ENCODE measurements at places on chromosomes 7 and 10. TPM values are rescaled to one million over a fixed set of nuclear protein-coding genes. Genes with fewer than 3 reads are reported as not detected.

Gene TUBB8
- 0.21 TPM for total RNA-seq

Gene RSPH10B2
- total RNA-seq, result 0.21 TPM

Gene ZNF425
- 0.10 TPM for total RNA-seq

Gene ZNF239
- 0.31 TPM for total RNA-seq

Gene FKBP6
- not detected for total RNA-seq

Gene FEZF1
- total RNA-seq, result not detected

Gene SYCE1
- not detected for total RNA-seq

Gene ADAP1
- total RNA-seq, result 24.3 TPM

Gene EVX1
- total RNA-seq, result not detected

Gene USP6NL
- 14.7 TPM for total RNA-seq

Gene CASP7
- 21.3 TPM for total RNA-seq

Gene LRRC17
- 0.10 TPM for total RNA-seq

Gene ARF5
- 122 TPM for total RNA-seq

Gene ERVW-1
- total RNA-seq, result not detected

Gene LIPF
- total RNA-seq, result not detected

Gene GPR37
- 0.10 TPM for total RNA-seq

Data from mononuclear cell (primary cell).